ENCODE measurements at places on chromosomes 1 and 21.

DNA sequence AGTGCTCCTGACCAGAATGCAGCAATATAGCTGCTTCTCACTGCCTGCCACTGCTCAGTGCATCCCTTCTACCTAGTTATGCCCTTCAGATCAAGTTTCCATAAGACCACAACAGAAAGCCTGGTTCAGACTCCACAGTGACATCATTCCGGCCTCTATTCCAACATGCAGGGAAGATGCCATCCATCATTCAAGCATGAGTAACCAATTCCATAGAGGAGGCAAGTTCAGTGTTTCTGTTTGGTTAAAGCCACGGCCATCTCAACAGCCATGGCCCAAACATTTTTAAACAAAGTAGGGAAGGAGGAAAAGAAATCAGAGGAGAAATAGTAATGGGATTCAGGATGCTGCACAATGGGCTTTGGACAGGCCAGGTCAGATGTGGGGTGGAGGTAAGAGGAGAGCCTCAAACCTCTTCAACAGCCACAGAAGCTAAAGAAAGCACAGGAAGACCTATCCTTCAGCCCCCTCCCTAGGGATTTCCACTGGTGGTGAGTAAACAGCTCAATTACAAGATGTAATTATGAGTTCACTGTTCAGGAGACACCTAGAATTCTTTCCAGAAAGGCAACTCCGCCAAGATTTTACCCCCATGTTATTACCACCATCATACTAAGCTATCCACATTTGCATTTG, 484.9 kb downstream of the SETD4 start:
- DNase-seq, result no peak

- DNase-seq, result no peak
Observed at GRCh38 chr1:94280541-94280940, 43.2 kb upstream of the ARHGAP29 start.

GRCh38 chr1:53080769-53081168, 18.8 kb downstream of the PODN start:
- DNase-seq, result no peak

DNA sequence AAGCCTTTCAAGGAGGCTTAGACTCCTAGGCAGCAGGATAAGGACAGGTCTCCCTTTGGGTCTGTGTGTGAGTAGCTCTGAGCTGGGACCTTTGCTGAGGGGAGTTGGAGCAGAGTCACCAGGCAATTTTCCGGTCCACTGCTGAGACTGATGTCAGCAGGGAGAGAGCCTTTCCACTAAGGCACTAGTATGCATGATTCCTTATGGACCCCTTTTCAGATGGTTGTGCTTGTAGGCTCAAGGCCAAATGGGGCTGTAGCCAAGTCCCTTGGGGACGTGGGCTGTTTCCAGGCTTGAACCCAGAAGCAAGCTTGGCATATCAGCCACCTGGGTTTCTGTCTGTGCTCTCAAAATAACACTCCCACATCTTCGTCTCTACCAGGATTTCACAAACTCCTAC, 73.0 kb downstream of the CCDC18 start:
- no peak for DNase-seq

- no peak for DNase-seq
Observed at GRCh38 chr1:54698346-54698745, 17.3 kb upstream of the TTC4 start.

- DNase-seq, result no peak
Observed at GRCh38 chr1:14254251-14254650, 344.2 kb upstream of the KAZN start.

- no peak for DNase-seq
Observed at GRCh38 chr1:179318491-179318890, 24.9 kb downstream of the SOAT1 start.

DNA sequence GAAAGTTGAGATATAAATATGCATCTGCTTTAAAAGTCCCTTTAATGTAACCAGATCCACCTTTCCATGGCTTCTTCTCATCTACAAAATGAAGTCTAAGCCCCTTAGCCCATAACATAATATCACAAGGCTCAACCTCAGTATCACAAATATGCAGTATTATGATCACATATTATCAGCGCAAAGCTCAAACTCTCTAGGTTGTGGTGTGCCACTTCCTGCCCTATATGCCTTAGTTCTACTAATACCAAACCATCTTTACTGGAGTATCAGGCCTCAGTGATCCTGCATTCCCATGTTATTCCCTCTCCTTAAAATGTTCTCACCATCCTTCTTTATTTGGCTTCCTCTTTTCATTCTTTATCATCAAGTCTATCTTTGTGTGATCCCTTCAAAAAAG, 301.8 kb downstream of the NEGR1 start:
- DNase-seq, result no peak

DNA sequence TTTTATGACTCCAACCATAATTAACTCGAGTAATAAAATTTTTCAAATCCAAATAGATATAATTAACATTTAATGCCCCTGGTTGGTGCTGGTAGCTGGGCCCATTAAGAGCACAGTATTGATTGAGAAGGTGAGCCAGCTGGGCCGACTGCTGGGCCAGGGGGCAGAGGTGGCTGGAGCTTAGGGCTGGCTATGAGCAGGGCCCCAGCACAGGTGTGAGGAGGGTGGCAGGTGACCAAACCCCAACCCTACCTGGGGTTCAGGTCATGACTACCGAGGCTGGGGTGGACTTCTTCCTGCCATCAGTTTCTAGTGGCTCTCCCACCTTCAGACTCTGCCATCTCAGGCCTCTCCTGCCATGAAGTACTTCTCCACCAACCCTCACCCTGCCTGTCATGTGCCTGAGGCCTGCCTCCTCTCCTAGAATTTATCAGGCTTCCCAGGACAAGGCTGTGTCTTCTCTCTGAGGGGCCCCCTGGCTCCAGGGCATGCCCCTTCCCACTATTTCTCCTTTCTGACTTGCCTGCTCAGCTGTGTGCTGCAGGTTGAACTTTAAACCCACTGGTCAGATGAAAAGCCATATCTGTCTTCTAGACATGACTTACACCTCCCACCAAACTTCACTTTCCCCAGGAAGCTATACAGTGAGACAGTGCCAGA, 85.6 kb downstream of the TMEM53 start:
- DNase-seq, result no peak

DNA sequence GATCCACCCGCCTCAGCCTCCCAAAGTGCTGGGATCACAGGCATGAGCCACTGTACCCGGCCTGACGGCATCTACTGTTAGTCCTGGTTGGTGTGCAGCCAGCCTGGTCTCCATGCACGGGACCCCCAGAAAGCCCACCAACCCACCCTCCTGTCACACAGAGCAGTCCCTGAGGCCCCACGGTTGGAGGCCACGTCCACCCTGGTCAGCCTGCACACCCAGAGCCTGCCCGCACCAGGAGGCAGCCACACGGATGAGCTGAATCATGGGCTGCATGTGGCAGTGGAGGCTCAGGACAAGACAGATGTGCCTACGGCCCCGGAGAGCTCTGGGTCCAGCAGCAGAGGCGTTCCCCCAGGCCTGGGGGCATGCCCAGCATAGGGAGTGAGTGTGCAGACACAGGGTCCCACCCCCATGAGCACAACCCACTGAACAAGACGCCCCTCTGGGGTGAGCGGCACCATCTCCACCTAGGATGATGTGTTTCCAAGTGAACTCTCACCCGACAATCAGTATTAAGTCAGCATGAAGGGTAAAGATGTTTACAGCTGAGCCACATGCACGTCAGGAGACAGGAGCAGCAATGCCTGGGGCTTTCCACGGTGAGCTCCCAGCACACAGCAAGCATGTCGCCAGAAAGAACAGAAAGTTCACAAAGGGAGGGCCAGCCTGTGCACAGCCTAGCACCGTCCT, 102.1 kb downstream of the WDR4 start:
- DNase-seq, result no peak

DNA sequence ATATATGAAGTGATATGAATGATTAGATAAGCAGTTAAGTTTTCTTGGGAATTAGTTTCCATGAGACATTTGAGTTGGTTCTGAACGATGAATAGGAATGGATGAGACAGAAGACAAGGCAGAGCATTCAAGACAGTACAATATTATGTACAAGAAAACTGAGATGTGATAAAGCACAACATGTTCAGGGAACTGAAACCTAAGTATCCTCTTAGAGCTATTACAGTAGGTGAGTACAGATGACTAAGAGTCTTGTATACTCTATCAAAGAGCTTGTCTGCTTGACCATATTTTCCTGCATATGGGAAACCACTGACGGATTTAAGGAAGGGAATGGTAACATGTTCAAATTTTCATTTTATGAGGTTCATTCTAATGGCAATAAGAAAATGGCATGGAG, 61.6 kb downstream of the NME7 start:
- no peak for DNase-seq

- no peak for DNase-seq
Observed at GRCh38 chr1:199546323-199546722, 481.2 kb upstream of the NR5A2 start.

DNA sequence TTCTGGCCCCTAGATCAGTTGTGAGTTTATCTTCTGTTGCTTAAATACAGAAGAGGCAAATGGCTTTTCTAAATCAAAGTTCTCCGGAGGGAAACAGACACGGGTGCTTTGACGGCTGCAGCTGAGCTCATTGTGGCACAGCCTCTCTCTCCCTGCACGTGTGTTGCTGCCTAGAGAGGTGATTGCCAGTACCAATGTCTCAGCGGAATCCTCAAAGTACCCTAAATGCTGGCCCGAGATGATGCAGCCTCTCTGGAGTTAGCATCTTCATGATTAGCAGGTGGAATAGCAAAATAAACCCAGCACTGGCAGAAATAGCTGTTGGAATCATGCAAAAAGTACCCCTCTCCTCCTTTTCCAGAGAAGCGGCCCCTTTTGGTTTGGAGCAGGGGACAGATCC, 192.2 kb downstream of the PRDM2 start:
- DNase-seq, result no peak

DNA sequence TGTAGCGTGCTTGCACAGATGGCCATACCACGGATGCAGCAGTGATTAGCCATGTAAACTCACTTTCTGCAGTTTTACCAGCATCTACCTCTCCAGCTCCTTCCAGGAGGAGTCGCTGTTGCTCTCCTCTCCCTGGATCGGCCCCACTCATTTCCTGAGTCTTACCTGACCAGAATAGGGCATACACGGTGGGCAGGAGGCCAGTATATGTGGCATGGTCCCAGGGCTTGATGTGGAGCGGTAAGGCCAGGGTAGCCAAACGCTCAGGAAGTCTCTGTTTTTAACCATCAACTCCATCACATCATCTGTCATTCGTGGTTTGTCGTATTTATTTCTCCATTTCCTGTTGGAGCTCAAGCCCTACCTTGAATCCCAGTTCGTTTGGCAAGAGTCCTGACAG, 163.4 kb upstream of the USP24 start:
- DNase-seq, result no peak

- DNase-seq, result no peak
Observed at GRCh38 chr1:43531906-43532584, 1.4 kb downstream of the PTPRF start.

Measured in stimulated activated CD4-positive, alpha-beta T cell treated with anti-CD3 and anti-CD28 coated beads, Interleukin-4, amount 100 ng/mL, for 4 hours (primary cell).